Activated CD4-positive, alpha-beta T cell treated with anti-CD3 and anti-CD28 coated beads, Interleukin-2, amount 50 U/mL, for 1 hour (primary cell): ENCODE measurements at places on chromosomes 7 and 10.

DNA sequence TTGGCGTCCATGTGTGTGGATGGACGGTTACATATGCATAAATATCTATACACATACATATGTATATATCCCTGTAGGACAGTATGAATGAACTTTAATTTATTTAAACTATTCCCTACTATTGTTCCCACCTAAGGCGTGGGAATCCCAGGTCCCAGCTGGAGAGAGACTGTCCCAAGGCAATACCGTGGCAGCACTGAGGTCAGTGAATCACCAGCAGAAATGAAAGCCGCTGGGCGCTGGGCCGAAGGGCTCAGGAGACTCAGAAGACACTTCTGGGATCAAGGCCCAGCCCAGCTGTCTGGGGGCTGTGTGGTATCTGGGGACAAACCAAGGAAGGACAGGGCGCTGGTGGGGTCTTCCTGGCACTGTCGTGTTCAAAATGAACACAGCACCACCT lies 49.6 kb upstream of the MYL10 start:
- no peak for DNase-seq

GRCh38 chr10:5297466-5297865 lies 67.3 kb upstream of the UCN3 start:
- no peak for DNase-seq

GRCh38 chr7:101402081-101402779 lies 39.6 kb downstream of the COL26A1 start:
- DNase-seq, result no peak

DNA sequence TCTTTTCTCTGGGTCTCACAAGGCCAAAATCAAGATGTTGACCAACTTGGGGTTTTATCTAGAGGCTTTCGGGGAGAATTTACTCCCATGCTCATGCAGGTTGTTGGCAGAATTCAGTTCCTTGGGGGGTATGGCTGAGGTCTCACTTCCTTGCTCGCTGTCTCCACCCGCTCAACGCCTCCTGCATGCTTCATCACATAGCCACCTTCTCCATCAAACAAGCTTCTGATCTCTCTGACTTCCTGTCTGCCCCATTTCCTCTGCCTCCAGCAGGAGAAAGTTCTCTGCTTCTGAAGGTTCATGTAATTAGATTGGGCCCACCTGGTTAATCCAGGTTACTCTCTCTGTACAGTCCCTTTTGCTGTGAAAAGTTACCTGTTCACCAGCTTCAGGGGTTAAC lies 179.1 kb upstream of the FZD1 start:
- DNase-seq, result no peak

- no peak for DNase-seq
Observed at GRCh38 chr10:112716924-112717413, 233.1 kb upstream of the TCF7L2 start.

GRCh38 chr10:35422228-35422627 lies 85.9 kb downstream of the CCNY start:
- DNase-seq, result no peak

- no peak for DNase-seq
Observed at GRCh38 chr7:115662120-115662519, 368.4 kb downstream of the TFEC start.

- DNase-seq, result no peak
Observed at GRCh38 chr10:112896273-112896672, 53.8 kb upstream of the TCF7L2 start.

- no peak for DNase-seq
Observed at GRCh38 chr7:20013536-20013935, 203.6 kb downstream of the MACC1 start.

DNA sequence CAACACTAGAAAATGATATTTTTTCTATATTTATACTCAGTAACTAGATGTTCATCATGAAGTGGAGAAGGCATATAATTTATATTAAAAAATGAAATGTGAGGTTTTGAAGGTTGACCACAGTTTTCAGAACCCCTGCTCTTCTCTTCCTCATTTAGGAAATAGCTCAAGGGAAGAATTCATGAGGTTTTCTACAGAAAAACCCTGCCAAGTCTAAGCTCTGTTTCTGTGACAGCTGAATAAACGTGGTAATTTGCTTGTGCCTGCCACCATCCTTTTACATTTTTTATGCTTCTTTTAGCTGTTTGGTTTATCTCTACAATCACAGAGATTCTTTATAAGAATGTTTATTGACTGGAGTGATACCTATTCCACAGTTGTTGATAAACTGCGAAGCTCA lies 630.3 kb upstream of the POT1 start:
- no peak for DNase-seq

DNA sequence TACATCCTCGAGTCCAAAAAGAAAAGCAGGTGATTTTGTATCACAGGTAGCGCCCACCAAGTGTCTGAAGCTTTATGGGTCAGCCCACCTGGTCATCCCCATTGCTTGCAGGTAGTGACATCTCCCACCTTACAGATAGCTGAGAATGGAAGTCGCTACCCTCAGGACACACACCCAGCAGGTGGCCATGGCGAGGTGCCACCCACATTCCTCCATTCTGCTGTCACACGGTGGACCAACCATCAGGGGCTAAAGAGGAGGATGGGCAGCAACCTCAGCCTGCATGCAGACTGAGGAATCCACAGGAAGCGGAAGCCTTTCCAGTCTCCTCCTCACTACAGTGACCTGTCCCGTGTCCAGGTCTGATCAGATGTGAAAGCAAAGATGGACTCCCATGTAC lies 162.8 kb downstream of the PAXIP1 start:
- DNase-seq, result no peak

DNA sequence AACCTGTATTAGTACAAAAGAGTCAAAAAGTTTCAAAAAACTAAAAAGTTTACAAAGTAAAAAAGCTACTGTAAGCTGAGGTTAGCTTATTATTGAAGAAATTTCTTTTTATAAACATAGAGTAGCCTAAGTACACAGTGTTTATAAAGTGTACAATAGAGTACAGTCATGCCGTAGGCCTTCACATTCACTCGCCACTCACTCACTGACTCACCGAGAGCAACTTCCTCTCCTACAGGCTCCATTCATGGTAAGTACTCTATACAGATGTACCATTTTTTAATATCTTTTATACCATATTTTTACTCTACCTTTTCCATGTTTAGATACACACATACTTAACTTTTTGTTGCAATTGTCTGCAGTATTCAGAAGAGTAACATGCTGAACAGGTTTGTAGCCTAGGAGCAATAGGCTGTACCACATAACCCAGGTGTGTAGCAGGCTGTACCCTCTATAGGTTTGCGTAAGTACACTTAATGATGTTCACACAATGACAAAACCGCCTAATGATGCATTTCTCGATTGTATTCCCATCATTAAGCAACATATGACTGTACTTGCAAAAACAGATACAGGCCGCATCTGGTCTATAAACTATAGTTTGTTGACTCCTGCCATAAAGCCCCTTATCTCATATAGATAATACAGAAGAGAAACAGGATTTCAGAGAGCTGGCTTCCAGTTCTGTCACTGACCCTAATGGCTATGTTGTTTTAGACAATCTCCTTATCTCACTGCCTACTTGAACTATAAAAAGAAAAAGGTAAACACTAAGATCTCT lies 438.8 kb downstream of the HTR7 start:
- DNase-seq, result no peak

- no peak for DNase-seq
Observed at GRCh38 chr7:103989200-103989784, at the start of gene RELN. RELN (minus strand) TSS chr7:103989658; CDS start chr7:103989356, 302 bp downstream.

GRCh38 chr10:71473671-71474599 lies 77.2 kb downstream of the CDH23 start:
- DNase-seq, result no peak

DNA sequence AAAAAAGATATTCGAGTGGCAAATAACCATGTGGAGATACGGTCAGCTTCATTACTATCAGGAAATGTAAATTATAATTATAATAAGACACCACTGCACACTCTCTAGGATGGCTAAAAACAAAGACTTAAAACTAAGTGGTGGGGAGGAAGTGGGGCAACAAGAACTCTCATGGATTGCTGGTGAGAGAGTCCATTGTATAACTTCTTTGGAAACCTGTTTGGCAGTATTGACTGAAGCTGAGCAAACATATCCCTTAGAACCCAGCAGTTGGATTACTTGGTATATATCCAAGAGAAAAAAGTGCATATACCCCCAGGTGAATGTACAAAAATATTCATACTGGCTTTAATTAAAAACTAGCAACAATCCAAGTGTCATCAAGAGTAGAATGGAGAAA lies 133.7 kb upstream of the CTBP2 start:
- DNase-seq, result no peak

GRCh38 chr10:67763499-67764011 lies 67.6 kb upstream of the CTNNA3 start:
- peak; percentile 71 for DNase-seq

DNA sequence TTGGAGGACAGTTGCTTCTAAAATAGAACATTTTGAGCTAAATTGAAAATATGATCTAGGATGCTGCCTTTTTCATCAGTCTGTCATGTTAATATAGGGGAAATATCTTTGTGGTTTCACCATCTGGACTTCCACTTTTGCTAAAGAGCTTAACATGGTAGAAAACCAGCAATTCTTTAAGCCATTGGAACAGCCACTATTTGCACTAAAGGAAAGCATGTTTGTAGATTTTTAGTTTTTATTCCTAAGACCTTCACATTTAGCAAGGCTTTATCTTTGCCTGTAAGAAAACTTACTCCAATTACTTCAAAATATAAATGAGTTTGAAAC lies 291.0 kb downstream of the RNLS start:
- DNase-seq, result no peak

DNA sequence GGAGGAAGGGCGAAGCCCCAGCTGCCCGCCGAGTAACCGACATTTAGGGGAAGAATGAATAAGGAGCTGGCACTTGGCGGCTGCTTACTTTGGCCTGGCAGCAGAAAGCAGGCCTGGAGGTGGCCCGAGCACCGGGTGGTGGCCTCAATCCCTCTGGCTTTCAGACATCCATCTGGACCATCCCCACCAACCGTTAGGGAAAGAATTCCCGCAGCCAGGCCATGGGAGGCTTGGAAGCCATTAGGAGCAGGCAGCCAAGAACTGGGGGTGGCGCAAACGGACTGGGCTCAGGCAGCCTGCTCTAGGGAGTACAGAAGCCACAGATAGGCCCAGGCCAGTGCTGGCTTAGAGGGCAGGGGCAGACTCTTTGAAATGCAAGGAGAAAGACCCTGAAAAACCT lies 132.7 kb downstream of the NEURL1 start:
- DNase-seq, result no peak

GRCh38 chr7:124596881-124597280 lies 168.7 kb downstream of the GPR37 start:
- DNase-seq, result no peak

GRCh38 chr7:30548845-30549244 lies 44.2 kb upstream of the GGCT start:
- peak; percentile 20 for DNase-seq

- DNase-seq, result no peak
Observed at GRCh38 chr7:111568870-111569462, 6.7 kb upstream of the IMMP2L start.

DNA sequence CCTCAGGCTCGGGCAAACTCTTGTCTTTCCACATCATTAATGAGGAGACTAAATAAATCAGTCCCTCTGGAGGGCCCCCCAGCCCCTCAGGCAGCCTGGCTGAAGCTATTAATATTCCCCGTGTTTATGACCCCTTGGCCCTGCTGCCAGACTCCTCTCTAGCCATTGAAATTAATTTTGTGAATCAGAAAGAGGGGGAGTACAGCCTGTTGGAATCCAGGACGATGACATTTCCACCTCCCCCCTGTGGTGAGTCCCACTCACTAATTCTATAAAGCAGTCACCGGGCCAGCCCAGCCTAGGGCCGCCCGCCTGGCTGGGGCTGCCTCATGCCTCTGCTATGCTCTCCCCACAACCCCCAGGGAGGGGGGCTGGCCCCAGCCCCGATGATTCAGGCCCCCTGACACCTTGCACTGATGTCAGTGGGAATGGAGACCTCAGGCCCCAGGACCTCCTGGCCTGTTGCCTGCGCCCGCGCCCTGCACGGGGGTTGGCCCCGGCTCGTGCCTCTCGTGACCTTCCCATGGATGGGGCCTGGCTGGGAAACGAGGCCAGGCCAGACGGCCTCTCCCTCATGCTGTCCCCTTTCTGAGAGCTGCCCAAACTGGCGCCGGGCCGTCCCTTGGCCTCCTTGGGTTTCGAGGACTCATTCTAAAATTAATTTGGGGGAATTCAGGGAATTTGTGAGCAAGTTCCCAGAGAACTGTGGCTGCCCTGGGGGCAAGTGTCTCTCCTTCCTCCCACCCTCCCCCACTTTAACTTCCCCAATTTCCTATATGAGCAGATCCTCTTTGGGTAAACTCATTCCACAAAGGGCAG lies 34.0 kb downstream of the TMEM270 start:
- DNase-seq, result no peak

DNA sequence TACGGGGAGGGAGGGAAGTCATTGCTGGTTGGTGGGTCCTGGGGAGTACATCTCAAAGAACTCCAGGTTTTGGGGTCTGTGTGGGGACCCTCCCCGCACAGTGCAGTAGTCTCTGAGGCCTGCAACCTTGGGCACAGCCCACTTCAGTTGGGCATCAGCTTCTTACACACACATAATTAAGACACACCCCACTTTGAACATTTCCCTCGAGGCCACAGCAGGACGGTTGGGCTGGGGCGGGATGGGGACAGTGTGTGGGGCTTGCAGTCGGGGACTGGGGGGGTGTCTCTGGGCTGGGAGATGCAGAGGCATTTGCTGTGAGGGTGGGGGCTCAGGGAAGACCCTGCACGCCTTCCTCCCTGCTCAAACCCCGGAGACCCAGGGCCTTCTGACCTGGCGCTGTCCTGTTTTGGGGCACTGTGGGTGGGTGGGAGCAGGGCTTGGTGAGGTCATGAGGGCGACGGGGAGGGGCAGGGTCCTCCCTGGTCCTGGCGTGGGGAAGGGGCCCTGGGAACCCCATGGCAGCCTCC lies 1.3 kb downstream of the LFNG start:
- no peak for DNase-seq

GRCh38 chr7:91564541-91564940 lies 300.3 kb downstream of the FZD1 start:
- no peak for DNase-seq

- no peak for DNase-seq
Observed at GRCh38 chr7:27107391-27108381, 5.2 kb upstream of the HOXA2 start.

GRCh38 chr10:63133056-63133820 lies at the start of gene NRBF2:
NRBF2 (plus strand) TSS chr10:63133328; CDS start chr10:63133471, 143 bp downstream.
- peak; percentile 96 for DNase-seq

- DNase-seq, result no peak
Observed at GRCh38 chr7:137836541-137836940, 10.2 kb downstream of the DGKI start.

GRCh38 chr7:78017591-78018100 lies 219.1 kb downstream of the PHTF2 start:
- DNase-seq, result no peak

- no peak for DNase-seq
Observed at GRCh38 chr7:98110249-98111022, 3.8 kb downstream of the LMTK2 start.

DNA sequence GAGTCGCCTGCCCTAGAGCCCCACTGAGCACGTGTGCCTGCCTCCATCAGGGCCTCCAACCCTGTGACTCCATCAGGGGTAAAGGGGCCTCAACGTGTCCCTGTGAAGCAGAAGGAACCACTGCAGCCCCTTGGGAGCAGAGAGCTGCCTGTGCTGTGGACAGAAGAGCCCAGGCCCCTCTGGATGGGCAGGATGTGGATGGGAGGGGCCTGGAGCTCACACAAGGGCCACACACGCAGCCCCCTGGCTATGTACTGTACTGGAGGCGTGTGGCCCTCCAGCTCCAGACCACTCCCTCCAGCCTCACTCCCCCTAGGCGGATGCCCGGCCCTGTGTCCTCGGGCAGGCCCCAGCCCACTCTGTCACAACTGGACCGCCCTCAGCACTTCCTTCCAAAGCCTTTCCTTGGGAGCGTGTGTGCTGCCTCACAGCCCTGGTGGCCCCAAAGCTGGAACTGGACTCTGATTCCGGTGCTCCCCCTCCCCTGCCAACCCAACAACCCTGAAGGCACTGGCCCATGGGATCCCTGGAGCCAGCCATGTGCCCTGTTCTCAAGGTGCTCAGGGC lies 238.0 kb downstream of the TCERG1L start:
- DNase-seq, result no peak
